ENCODE measurements at places on chromosomes 6 and 20. TPM values are rescaled to one million over a fixed set of nuclear protein-coding genes. Genes with fewer than 3 reads are reported as not detected.
A peak's percentile ranks its signal among the peaks of the same experiment; 100 is the strongest.

GRCh38 chr6:81237226-81237625 is 515.3 kb downstream of the TENT5A start:
- no peak for DNase-seq
- H3K27me3 ChIP-seq, result no peaks in the 10 kb centered on the region
- no peaks in the 10 kb centered on the region for H3K4me1 ChIP-seq
- no peak overlapping the region for H3K4me3 ChIP-seq

- H3K27ac ChIP-seq, result no peak overlapping the region
- no peaks in the 10 kb centered on the region for H3K36me3 ChIP-seq
- no peak for DNase-seq
- H3K27me3 ChIP-seq, result no peaks in the 10 kb centered on the region
- no peaks in the 10 kb centered on the region for H3K4me1 ChIP-seq
- no peak overlapping the region for H3K4me3 ChIP-seq
Observed at GRCh38 chr6:126643352-126643751, 303.4 kb downstream of the CENPW start.

SSTR4 gene
- total RNA-seq, result not detected

GRCh38 chr20:3183896-3184612 is 10.7 kb upstream of the LZTS3 start:
- no peak for DNase-seq
- H3K4me1 ChIP-seq, result peaks cover 10% of the 10 kb centered on the region
- no peak overlapping the region for H3K27ac ChIP-seq
- no peaks in the 10 kb centered on the region for H3K27me3 ChIP-seq

DNA sequence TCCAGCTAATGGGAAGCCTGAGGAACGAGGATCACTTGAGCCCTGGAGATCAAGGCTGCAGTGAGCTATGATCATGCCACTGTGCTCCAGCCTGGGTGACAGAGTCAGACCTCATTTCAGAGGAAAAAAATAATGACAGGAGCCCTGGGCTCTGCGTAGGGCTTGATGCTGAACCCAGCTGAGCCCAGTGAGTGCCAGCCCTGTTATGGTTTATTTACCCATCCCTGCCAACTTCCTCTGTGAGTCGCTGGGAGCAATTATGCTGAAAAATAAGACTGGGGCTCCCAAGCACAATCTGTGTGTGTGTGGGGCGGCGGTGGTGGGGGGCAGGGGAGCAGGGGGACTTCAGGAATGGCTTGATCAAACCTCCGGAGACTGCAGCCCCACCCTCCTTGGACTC is 75.9 kb upstream of the PMEPA1 start:
- H3K36me3 ChIP-seq, result no peaks in the 10 kb centered on the region
- H3K27me3 ChIP-seq, result no peaks in the 10 kb centered on the region
- no peaks in the 10 kb centered on the region for H3K4me1 ChIP-seq
- H3K4me3 ChIP-seq, result no peak overlapping the region
- no peak for DNase-seq

DNA sequence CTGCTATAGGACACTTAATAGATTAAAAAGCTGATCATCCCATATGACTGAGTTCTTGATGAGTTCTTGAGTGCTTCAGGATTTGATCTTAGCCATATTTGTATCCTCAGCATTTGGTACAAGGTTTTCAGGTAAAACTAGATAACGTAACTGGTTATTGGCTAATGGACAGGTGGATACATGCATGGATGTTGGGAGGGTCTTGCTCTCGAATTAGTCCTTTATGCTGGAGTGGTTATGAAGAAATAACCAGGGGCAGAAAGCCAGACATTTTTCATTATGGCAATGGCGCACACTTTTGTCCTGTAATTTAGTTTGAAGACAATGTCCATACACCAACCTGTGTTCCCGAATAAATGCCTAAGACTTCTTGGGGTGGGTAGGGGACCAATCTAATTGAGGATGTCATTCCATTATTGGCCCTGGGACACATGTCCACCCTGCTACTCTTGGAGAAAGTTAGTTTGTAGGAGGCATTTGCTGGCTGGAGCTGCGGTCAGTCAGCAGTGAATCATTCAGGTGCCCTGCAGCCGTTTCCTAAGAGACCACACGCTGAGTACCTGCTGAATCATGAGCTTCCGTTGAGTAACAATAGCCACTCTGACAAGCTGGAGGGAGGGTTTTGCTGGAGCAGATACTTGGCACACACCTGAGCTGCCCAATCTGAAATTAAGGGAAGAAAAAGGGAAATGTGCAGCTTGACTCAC is 194.4 kb downstream of the FOXA2 start:
- no peaks in the 10 kb centered on the region for H3K4me1 ChIP-seq
- no peak overlapping the region for H3K27ac ChIP-seq
- no peak overlapping the region for H3K4me3 ChIP-seq
- H3K36me3 ChIP-seq, result no peaks in the 10 kb centered on the region

DNA sequence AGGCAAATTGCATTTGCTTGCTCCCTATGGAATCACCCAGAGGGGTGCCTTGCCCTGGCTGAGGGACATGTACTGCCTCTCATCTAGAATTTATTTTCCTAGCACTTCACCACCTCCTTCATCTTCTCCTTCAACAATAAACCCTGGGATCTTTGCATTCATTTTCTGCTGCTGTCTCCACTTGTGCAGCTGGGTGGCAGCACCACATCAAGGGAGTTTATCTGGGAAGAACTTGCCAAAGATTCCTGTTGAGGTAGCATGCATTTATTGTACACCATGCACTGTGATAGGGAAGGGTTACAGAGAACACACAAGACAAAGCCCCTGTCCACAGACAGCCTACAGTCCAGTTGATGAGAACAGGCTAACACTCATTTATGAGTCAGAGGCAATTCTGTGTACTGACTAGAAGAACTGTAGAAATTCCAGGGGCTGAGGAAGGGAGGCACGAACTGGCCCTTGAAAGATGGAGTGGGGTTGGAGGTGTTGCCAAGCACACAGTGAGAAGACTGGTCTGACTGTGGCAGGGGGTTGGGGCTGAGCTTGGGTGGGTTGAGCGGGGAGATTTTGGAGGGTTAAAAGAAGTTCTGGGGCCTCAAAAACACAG is 17.5 kb downstream of the C20orf173 start:
- H3K27me3 ChIP-seq, result no peaks in the 10 kb centered on the region
- DNase-seq, result no peak
- peaks cover 7% of the 10 kb centered on the region for H3K36me3 ChIP-seq

GRCh38 chr6:56953597-56954402 is 1.1 kb upstream of the BEND6 start:
- no peaks in the 10 kb centered on the region for H3K27me3 ChIP-seq
- peaks cover 16% of the 10 kb centered on the region for H3K4me1 ChIP-seq
- H3K27ac ChIP-seq, result peak overlapping the region; percentile 62

MED20 gene
- total RNA-seq, result 14.7 TPM

KIF3B gene
- total RNA-seq, result 9.1 TPM

TCP11 gene
- total RNA-seq, result not detected

GRCh38 chr6:11263291-11263775 is 30.9 kb upstream of the NEDD9 start:
- H3K36me3 ChIP-seq, result no peaks in the 10 kb centered on the region
- peak overlapping the region; percentile 50 for H3K27ac ChIP-seq
- no peaks in the 10 kb centered on the region for H3K27me3 ChIP-seq
- no peak for DNase-seq
- no peak overlapping the region for H3K4me3 ChIP-seq

DNA sequence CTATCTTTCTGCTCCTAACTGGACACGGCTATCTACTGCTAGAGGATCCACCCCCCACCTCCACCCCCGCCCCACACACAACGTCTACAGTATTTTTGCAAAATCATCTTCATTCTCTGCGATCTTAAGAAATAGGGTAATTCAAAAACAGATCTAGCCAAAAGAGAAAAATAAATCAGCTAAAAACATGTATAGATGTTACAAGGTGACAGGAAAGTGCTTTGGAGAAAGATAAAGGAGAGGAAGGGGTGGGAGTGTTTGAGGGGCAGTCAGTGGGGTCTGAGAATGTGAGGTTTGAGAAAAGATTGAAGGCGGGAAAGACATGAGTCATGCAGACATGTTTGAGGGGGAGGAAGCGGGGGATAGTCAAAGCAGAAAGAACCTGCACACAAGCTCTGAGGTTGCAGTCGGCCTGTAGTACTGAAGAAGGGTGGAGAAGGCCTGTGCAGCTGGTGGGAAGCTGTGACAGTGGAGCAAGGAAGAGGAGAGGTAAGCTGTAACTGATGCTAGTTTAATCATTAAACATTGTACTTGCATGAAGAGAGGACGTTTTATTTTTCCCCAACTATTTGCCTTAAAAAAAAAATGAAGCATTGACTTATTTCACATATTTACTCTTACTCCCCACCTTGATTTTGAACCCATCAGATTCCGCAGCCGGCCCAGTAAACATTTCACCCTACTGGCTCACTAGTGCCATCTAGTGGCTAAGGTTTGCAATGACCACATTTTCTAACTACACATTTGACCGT is 332.6 kb downstream of the ADGRB3 start:
- no peak overlapping the region for H3K27ac ChIP-seq
- H3K36me3 ChIP-seq, result no peaks in the 10 kb centered on the region
- no peak for DNase-seq
- no peaks in the 10 kb centered on the region for H3K27me3 ChIP-seq
- H3K4me1 ChIP-seq, result no peaks in the 10 kb centered on the region
- H3K4me3 ChIP-seq, result no peak overlapping the region

GRCh38 chr6:93516441-93516840 is 97.1 kb upstream of the EPHA7 start:
- no peak overlapping the region for H3K27ac ChIP-seq
- no peak overlapping the region for H3K4me3 ChIP-seq
- no peaks in the 10 kb centered on the region for H3K27me3 ChIP-seq
- H3K4me1 ChIP-seq, result no peaks in the 10 kb centered on the region
- no peak for DNase-seq
- H3K36me3 ChIP-seq, result no peaks in the 10 kb centered on the region

METTL24 gene
- 4.0 TPM for total RNA-seq

- no peaks in the 10 kb centered on the region for H3K27me3 ChIP-seq
- H3K27ac ChIP-seq, result no peak overlapping the region
- peaks cover 46% of the 10 kb centered on the region for H3K4me1 ChIP-seq
- H3K36me3 ChIP-seq, result no peaks in the 10 kb centered on the region
- no peak overlapping the region for H3K4me3 ChIP-seq
Observed at GRCh38 chr6:38117281-38117680, 297.8 kb downstream of the ZFAND3 start.

C6orf58 gene
- not detected for total RNA-seq

DNA sequence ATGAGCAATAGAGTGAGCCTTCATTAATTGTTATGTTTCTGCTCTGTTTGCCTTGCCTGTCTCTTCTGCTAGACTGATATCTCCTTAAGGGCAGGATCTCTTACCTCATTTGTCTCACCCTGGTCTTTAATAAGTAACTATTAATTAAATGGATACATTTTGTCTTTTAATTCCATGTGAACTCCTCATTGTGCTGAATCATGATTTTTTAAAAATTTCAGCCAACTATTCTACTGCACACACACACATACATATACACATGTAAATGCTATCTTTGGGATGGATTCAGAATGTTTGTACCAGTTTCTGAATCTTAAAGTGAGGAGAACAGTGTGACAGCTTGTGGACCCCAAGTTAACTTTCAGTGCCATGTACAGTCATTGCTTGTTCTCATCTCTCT is 731.1 kb upstream of the MAP3K7 start:
- H3K4me1 ChIP-seq, result no peaks in the 10 kb centered on the region
- no peak for DNase-seq
- no peak overlapping the region for H3K27ac ChIP-seq
- no peaks in the 10 kb centered on the region for H3K36me3 ChIP-seq

DNA sequence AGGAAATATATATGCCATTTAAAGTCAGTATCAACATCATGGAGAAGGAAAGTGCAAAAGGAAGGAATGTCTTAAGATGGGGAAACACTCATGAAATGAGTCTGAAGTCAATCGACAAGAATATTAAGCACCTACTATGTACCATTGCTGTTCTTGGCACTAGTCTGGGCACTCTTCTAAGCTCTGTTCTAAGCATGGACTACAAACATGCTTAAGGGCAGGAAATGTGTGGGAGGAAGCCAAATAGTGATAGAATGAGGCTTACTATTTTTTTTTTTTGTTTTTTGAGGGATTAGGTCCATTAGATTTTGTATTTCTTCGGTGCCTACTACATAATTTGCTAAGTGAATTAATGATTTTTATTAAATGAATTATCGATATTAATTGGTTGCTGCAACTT is 83.8 kb upstream of the SUPT3H start:
- no peaks in the 10 kb centered on the region for H3K4me1 ChIP-seq
- H3K27me3 ChIP-seq, result no peaks in the 10 kb centered on the region

- peak overlapping the region; percentile 91 for H3K27ac ChIP-seq
- DNase-seq, result no peak
- peak overlapping the region; percentile 60 for H3K4me3 ChIP-seq
- peaks cover 52% of the 10 kb centered on the region for H3K27me3 ChIP-seq
- H3K36me3 ChIP-seq, result no peaks in the 10 kb centered on the region
Observed at GRCh38 chr6:27873021-27873940, 38.9 kb downstream of the OR2B2 start.

CALHM6 gene
- total RNA-seq, result 1.9 TPM

GRCh38 chr6:95120984-95121383 is 456.4 kb upstream of the MANEA start:
- no peaks in the 10 kb centered on the region for H3K36me3 ChIP-seq
- DNase-seq, result no peak
- no peak overlapping the region for H3K27ac ChIP-seq
- H3K27me3 ChIP-seq, result no peaks in the 10 kb centered on the region
- no peak overlapping the region for H3K4me3 ChIP-seq

DNA sequence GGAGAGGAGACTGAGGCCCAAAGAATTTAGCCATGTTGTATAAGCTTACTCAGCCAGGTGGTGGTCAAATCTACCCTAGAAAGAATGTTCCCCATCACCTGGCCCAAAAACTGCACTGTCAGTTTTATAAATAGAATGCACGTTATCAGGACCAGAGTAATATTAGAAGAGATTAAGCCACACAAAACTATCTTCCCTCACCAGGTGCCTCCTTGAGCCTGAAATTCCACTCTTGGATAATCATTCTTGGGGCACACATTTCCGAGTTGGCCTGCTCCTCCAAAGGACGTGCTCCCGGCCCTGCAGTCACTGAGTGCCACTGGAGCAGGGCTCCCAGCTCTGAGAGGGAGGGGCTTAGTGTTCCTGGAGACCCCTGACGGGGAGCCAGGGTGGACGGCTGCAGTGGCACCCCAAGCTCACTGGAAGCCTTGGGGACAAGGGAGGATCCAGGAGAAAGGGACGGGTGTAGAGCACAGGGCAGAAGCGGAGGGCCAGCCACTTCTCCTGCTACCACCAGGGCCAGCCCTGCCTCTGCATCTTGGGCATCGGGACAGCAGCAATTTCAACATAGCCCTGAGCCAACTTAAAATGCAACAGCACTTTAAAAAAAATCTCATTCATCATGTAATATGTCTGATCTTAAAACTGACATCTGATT is 160.8 kb upstream of the QKI start:
- no peaks in the 10 kb centered on the region for H3K4me1 ChIP-seq
- no peak for DNase-seq
- no peaks in the 10 kb centered on the region for H3K36me3 ChIP-seq
- H3K4me3 ChIP-seq, result no peak overlapping the region
